ENCODE measurements at places on chromosomes 5 and 9.

DNA sequence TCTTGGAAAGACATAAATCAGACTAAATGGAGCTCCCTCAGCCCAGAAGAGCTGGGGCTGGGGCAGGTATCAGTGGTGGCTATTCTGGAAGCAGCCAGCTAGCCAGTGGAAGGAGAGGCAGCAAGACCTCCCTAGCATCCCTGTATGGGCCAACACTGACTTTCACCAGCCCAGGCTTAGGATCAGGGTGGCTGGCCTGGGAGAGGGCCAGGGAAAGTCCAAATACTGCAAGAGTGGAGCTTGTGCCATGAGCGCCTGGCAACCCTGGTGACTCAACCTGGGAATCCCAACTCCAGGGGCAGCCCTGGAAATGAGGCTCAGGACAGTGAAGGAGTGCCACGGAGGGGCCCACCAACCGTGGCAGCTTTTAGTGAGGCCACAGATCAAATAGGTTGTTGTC is 7.6 kb upstream of the IRF1 start:
- no peak for DNase-seq

DNA sequence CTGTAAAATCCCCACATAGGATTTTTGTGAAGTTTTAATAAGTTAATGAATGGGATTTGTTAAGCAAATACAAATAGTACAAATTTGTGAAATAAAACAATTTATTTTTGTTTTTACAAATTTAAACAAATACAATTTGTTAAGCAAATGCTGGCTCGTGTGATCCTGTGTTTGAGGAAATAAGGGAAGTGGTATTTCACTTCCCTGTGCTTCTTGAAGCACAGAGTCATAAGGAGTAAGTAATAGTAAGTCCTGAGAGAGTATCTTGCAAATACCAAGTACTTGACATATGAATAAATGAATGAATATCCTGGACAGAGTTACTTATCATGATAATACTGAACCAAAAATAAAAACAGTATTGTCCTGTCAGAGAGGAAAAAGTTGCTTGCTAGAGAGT is 9.1 kb downstream of the SMIM3 start:
- no peak for DNase-seq

DNA sequence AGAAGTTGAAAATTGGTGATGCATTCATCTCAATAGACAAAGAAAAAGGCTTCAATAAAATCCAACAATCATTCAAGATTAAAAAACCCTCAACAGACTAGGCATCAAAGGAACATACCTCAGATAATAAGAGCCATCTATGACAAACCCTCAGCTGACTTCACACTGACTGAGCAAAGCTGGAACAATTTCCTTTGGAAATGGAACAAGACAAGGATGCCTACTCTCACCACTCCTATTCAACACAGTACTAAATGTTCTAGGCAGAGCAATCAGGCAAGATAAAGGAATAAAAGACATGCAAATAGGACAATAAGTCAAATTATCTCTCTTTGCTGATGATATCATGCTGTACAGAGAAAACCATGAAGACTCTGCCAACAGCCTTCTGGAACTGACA is 1188.1 kb downstream of the DTWD2 start:
- no peak for DNase-seq

- peak; percentile 35 for DNase-seq
Observed at GRCh38 chr5:170603578-170604565, 100.1 kb downstream of the KCNIP1 start.

GRCh38 chr5:135565725-135566421 is 12.9 kb downstream of the CXCL14 start:
- peak; percentile 64 for DNase-seq

DNA sequence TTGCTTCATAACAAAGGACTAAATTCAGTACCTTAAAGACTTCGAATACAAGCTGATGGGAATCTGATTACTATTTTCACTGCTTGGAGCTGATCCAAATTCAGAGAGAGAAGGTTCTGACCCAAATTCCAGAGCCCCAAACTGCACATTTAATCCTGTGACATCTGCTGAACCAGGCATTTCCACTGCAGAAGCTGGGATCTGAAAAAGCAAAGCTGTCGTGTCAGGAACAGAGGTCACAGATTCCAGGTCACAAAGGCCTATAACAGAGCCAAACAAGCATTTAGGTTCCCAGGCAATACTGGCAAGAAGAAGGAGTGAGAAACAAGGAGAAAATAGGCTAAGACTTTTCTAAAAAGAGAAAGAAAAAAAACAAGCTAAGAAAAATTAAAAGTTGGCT is 105.3 kb downstream of the UBAP2 start:
- DNase-seq, result no peak

GRCh38 chr5:141547921-141548320 is 59.0 kb downstream of the PCDHGC5 start:
- DNase-seq, result no peak

- DNase-seq, result no peak
Observed at GRCh38 chr9:114693248-114693855, 11.4 kb upstream of the TEX48 start.

DNA sequence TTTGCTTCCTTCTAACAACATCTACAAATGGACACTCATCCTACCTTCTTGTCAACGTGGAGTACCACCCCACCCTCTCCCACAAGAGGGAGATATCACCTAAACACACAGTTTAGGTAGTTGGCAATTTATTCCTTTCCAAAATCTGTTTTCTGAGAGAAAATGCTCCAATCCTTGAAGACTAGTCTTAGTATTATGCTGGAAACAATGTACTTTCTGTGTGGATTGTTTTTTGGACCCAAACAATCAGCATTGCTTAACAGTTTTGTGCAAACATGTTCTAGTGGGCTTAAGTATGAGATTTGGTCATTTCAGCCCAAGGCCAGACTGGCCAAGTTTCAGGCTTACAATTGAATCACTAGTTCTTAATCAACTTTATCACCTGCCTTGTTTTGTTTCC is 359.1 kb downstream of the ARHGEF28 start:
- DNase-seq, result no peak

DNA sequence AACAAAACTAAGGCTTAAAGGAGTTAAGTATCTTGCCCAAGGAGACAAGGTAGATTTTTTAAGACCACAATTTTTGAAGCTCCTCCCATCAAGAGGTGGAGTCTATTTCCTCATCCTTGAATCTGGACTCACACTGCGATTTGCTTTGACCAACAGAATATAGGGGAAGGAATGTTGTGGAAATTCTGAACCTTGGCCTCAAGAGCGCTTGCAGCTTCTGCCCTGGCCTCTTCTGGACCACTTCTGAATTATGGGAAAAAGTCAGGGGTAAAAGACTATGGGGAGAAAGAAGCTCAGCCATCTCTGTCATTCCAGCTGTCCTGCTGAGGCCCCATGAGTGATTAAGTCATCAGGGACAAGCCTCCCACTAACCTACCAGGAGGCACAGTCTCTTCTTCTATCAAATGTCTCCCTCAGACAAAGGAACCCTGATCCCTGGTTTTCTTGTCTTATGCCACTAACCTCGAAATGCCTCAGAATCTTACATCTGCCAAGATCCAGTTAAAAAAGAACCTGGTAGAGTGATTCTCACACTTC is 25.9 kb downstream of the MAPKAP1 start:
- DNase-seq, result no peak

GRCh38 chr5:108418197-108418596 is 36.3 kb upstream of the FBXL17 start:
- peak; percentile 38 for DNase-seq

DNA sequence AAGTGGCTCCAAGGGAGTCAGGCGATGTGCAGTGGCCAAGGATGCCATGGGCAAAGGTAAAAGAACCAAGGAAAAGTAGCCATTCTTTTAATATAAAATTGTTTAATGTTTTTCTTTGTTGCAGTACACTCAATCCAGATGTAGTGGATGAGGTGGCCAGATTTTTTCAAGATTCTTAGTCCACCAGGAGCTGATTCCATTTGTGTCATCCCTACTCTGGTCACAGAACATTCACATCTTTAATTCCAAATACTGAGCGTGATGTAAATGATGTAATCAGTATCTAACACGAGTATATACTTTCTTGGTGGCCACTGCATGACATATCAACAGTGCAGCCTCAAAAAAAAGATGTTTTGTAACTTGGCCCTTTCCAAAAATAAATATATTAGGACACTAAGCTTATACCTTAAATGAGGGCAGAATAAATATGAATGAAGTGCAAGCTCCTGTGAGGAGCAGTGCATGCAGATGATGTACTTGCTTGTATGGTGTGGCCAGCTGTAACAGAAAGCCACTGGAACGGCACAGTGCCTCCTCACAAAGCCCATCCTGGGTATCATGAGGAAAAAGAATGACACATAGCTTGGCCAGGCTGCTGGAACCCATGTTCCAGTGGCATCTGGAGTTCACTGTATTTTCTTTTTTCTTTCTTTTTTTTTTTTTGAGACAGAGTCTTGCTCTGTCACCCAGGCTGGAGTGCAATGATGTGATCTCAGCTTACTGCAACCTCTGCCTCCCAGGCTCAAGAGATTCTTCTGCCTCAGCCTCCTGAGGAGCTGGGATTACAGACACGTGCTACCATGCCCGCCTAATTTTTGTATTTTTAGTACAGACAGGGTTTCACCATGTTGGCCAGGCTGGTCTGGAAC is 6.5 kb upstream of the SPATA24 start:
- DNase-seq, result no peak

DNA sequence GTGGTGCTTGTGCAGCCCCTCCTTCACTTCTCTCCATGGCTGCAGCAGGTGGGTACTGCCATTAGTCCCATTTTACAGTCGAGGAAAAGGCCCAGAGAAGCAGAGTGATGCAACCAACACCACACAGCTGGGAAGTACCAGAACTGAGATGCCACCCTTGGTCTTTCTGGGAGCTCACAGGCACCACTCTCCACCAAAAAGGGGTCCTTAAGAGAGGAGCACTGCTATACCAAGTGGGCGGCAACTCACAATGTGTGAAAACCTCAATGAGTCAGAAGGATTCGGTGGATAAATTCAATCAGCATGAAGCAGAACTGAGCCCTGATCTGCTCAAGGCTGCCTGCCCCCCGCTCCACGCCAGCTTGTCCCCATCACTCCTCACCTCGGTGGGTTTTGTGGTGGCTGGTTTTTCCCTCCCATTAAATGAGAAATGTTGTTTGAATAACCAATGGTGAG is 213.7 kb downstream of the FSTL4 start:
- DNase-seq, result no peak

- DNase-seq, result no peak
Observed at GRCh38 chr5:76813982-76814562, 4.8 kb upstream of the F2RL1 start.

DNA sequence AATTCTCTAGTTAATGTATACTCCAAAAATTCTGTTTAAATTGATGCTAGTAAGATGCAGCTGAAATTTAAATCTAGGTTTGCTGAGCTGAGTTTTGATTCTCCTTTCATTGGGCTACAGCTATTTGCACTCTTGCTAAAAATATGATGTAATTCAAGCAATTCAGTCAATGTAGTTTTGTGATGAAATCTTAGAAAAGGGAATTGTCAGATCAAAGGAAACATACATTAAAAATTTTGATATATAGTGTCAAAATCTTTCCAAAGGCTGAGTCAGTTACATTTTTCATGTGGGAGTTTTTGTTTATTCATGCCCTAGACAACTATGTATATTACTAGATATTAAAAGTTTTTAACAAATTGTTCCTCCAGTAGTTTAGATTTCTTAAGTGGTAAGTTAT is 334.9 kb upstream of the DAB2 start:
- DNase-seq, result no peak

DNA sequence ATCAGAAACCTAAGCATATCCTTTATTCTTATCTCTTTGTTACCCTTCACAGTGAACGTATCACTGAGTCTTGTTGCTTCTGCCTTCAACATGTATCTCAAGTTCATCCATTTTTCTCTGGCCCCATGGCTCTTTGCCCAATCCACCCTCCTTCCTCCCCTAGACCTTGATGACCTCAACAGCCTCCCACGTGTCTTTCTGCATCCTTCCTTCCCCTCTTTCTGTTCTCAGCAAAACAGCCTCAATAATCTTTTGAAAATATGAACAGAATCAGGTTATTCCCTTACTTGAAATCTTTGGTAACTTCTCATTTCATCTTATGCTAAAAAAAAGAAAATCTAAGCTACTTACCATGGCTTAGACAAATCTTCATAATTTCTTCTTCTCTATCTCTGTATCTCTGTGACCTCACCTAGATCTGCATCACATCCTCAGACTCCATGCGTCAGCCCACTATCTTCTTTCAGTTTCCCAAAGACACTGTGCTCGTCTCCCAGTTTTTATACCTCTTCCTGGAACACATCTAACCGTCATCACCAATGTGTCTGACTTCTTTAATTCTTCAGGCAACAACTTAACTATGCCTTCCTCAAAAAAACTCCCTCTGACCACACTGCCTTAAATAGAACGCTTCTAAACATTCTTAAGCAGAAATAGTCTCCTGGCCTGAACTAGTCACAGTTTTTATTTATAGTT is 208.0 kb downstream of the PARP8 start:
- DNase-seq, result no peak

- DNase-seq, result no peak
Observed at GRCh38 chr9:76218886-76219445, 175.3 kb downstream of the RFK start.

- no peak for DNase-seq
Observed at GRCh38 chr5:61327760-61328753, 4.0 kb upstream of the ZSWIM6 start.

DNA sequence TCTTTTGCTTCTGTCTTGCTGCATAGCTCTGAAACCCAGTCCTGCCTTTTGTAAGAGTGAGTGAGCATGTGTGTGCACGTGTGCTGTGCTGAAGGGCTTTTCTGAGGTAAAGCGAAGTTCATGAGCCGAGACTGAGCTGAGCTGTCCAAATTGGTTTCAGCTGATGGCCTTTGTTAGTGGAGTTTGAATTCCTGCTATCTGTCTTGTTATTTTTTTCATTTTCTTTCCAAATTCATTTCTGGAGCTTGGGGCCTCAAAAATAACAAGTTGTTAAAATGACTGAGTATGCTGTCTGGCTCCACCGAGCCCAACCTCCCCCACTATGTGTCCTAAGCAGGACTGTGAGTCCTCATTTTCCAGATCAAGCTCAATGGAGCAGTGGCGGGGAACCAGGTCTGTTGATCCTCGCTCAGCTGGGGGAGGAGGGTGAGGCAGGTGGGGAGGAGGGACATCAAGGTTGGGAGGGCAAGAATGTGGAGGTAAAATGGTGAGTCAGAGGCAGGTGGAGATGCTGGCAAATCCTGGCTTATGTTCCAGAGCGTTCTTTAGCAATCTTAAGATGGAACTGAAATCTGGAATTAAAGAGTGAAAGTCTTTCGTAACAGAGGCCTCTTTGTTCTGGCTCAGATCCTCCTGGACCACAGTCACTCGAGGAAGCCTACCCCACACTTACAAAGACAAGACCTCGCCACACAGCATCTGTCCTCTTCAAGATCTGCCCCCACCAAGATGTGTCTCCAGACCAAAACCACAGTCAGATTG is 63.9 kb downstream of the SREK1 start:
- DNase-seq, result no peak

DNA sequence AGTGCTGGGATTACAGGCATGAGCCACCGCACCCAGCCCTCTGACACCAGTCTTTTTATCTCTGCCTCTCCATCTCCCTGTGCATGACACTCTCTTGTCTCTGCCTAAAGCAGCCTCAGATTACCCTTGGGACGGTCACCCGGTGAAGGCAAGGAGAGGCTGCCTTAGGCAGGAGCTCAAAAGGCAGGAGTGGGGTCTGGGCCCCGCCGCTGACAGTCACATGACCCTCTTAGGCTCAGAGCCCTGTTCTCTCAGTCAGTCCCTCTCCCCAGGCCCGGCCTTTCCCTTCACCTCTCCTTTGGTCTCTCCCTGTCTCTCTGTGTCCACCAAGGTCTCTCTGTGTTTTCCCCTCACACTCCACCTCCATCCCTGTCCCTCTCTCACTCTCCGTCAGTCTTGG is 22.5 kb downstream of the ADGRD2 start:
- DNase-seq, result no peak

All from dorsolateral prefrontal cortex (tissue), 122 donors.